ENCODE measurements at places on chromosomes 11 and 22. TPM values are rescaled to one million over a fixed set of nuclear protein-coding genes. Genes with fewer than 3 reads are reported as not detected.

DNA sequence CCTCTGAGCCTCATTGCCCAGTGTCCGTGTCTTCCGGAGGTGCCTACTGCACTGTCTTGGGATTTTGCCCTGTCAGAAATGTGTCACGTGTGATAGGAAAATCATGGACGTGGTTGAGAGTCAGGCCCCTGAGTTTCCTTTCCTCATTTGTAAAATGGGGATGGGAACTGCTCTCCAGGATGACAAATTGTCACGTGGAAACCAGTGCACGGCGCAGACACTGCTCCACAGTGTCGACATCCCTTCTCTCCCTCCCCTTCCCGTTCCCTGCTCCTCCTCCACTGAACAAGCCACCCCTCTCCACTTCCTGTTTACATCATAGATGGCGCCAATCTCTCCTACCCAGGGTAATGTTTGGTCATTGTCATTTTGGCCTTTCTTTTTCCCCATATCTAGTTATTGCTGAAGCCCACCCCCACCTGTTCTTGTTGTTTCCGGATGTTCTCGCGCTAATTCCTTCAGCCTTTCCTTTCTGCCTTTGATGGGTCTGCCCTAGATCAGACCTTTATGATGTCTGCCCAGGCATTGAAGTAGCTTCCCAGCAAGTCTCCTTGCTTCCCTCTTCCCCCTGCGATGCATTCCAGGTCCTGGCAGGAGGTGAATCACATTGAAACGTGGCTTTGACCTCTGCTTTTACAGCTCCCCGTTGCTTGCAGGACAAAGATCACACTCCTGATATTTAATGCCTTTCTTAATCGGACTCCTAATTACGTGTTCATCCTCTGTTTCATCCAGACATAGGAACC lies 91.8 kb downstream of the TBC1D22A start:
- peak; percentile 77 for DNase-seq

- DNase-seq, result no peak
Measured at GRCh38 chr11:116043857-116044256, 539.6 kb upstream of the CADM1 start.

DNA sequence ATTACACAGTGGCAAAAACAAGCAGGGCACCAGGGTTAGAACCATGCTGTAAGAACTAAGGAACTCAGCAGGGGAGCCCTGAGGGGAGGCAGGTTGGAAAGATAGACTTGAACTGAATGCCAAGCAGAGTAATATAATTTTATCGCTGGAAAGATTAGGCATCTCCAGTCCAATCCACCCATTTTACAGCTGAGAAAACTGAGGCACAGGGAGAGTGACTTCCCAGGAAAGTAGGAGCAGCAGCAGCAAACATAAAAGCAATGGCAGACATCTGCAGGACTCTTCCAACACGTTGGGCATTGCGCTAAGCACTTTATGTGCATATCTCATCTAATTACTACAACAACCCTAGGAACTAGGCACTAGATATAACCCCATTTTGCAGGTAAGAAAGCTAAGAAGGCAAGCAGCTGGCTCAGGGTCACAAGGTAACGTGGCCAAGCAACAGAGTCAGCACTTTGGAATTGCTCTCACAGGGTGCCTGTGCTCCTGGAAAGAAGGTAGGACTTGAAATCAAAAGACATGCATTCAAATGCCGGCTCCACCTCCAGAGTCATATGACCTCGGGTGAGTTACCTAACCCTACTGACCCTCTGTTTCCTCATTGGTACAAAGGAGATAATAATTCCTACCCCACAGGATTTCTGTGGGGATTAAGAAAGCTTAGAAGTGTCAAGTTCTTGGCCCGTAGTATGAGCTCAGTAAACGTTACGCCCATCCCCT lies 215.3 kb downstream of the BARX2 start:
- DNase-seq, result peak; percentile 9

The VEGFB gene
- 201 TPM for total RNA-seq

The SAA4 gene
- total RNA-seq, result not detected
